ENCODE measurements at places on chromosomes 13 and 19.

DNA sequence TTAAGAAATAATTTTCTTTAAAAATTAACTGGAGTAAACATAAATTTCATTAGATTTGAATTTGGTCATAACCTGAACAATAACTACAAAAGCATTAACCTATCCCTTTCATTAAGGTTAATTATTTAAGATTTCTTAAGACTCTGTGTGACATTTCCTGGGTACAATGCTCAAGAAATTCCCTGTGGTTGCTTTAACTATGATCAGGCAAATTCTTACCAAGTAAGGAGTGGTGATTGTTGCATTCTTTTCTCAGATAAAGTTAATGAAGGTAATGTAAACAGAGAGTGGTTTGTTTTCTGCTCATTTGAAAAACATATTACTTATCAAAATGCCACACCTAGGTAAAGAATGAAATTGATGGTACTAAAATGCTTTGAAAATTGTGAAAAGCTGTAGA, 114.8 kb upstream of the MIR17HG start:
- DNase-seq: no peak

- no peak for DNase-seq
These were observed 17.8 kb upstream of the LATS2 start for GRCh38 chr13:21079221-21079620.

DNA sequence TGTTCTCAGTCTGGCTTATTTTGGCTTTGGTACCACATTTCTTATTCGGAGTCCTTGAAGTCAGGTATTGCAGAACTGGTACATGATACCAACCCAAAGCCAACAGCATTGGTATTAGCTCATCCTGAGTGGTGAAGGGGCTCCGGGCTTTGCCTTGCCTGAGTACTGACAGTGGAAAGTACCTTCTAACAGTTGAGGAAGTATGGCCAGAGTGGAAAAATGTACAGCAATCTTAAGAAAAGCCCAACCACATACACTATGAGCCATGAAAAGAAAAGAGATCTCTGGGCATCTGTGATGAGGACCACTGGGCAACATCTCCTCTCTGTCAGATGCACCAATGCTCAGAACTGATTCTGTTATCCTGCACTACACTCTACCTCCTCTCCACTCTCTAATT, 8.3 kb downstream of the LCP1 start:
- DNase-seq: no peak

- no peak for DNase-seq
These were observed at the start of gene PLPPR3 for GRCh38 chr19:821825-822503. Gene PLPPR3 (minus strand): TSS chr19:821955. CDS start chr19:821559, 396 bp downstream.

- no peak for DNase-seq
These were observed 915 bp upstream of the KCTD12 start for GRCh38 chr13:76887076-76887563.

DNA sequence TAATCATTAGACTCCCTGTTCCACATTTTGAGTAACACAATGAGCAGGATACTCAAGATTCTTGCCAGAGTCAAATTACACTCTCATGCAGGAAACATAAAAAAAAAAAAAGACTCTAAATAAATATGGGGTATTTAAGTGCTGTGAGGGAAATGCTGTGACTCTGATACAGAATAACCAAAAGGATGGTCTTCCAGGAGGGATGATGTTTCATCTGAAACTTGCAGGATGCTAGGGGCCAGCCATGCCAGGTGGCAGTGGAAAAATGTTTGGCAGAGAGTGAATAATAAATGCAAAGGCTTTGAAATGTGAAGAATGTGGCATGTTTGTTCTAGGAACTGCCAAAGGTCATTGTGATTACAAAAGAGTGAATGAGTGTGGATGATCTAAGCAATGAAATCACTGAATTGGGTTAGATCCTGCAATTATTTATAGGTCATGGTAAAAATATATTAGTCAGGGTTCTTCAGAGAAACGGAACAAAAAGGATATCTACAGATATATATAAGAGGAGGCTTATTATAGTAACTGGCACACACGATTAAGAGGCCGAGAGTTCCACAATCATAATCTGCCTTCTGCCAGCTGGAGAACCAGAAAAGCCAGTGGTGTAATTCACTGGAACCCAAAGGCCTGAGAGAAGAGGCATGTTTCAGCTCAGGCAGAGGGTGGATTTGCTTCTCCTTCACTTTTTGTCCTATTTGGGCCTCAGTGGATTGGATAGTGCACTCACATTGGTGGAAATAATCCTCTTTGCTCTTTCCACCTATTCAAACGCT, 1832.8 kb upstream of the MIR17HG start:
- peak; percentile 29 for DNase-seq

- no peak for DNase-seq
These were observed 393.8 kb downstream of the SLITRK6 start for GRCh38 chr13:85405316-85405897.

DNA sequence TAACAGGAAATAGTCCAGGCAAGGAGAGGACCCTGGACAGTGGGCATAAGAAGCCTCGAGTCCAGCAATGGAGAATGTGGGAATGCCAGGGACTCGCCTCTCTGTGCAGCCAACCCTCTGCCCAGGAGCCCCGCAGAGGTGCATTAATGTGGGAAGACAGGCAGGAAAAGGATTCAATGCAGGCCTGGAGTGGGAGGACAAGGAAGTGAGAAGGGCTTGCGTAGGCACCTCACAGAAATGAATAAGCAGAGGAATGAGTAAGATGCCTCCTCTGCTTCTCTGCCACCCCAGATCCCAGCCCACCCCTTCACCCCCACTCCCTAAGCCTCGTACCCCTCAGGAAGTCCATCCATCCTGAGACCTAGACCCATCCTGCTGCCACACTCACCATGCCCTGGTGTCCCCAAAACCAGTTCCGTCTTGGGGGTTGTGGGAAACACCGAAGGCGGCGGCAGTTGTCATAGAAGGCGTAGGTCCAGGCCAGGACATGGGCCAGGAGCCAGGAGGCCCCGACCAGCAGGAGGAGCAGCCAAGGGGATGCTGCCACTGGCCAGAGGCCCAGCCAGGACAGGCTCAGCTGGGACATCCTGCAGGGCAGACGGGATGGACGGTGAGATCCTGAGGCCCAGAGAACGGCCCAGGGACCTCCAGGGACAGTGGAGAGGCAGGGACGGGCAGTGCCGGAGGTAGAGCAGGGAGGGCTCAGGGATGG, 692 bp downstream of the CYP4F2 start:
- DNase-seq: no peak

GRCh38 chr13:25391932-25392331, 20.2 kb downstream of the ATP8A2 start:
- no peak for DNase-seq

- no peak for DNase-seq
These were observed 509 bp downstream of the TPP2 start for GRCh38 chr13:102597029-102597961.

DNA sequence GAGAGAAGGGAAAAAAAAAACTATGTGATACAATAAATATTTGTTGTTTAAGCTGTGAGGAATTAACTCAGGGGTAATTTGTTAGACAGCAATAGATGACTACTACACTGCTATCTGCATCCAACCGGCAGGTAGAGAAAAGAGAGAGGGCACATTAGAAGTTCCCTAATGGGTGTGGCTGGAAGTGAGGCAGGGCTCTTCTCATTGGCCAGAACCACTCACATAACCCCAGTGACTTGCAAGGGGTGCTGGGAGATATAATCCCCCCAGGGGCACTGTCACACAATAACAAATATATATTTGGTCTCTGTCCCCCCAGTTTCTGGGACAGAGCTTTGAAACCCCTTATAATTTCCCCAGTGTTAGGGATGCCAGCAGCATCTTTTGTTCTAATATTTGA, 24.3 kb downstream of the FGF21 start:
- no peak for DNase-seq

DNA sequence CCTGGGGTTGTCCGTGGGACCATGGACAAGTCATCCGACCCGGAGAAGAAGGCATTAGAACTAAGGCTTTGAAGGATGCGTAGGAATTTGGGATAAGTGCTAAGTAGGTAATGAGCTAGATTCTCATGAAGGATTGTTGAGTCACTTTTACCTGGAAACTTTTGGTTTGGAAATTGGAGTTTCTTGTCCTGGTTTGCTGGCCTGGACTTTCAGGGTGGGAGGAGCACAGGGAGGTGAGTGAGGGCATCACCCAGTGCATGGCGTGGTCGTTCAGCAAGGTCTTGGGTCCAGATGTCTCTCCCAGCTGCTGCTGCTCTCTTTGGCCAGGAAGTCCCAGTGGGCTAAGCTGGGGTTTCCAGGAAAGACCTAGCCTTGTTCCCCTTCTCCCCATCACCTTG, 7.6 kb downstream of the NFIC start:
- DNase-seq: no peak

DNA sequence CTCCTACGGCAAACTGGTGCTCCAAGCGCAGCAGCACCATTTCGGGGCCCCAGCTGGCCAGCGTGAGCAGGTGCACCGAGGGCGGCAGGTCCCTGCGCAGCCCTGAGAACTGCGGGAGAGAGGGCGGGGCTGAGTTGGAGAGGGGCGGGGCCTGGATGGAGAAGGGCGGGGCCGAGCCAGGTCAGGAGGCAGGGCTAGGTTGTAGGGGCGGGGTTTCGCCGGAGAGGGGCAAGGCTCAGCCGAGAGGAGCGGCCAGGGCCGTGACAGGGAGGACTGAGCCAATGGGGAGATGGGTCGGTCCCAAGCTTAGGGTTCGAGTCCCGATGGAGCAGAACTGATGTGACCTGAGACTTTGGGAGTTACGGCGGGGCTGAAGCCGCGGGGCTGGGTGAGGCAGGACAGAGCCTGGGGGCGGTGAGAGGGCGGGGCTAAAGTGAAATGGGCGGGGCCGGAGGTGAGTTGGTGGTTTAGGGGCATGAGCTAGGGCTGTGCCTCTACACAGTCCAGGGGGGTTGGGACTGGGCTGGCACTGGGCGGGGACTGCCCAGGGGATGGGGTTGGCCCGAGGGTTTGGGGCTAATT, 19.0 kb downstream of the MAN2B1 start:
- DNase-seq: no peak

GRCh38 chr13:98742961-98743360, 9.5 kb downstream of the SLC15A1 start:
- DNase-seq: no peak

DNA sequence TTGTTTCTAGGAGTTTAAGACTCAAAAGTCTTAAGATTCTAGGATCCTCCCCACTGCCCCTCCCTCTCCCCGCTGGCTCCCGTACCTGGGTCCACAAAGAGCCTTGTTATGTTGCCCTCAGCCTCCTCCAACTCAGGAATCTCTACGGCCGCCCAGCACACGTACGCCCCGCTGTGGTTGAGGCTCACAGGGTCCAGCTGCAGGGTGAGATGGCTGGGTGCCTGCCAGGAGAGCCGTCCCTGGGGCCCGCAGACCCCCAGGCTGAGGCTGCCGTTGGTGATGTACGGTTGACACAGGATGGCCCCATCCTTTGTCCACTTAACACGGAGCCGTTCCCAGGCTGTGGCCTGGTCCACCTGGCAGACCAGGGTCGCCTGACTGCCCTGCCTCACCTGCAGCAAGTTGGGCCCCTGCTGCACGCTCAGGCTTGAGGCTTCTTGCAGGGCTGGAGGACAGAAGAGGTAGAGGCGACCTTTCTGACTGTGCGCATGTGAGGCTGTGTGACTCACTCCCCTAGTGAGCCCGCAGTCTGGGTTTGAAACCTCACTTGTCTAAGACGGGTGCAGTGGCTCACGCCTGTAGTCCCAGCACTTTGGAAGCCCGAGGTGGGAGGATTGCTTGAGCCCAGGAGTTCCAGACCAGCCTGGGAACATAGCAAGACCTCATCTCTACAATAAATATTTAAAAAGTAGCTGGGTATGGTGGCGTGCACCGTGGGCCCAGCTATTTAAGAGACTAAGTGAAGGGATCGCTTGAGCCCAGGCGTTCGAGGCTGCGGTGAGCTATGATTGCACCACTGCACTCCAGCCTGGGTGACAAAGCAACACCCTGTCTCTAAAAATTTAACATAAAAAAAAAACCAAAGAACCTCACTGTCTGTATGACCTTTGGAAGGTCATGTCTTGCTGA, 4.0 kb downstream of the TMIGD2 start:
- DNase-seq: no peak

GRCh38 chr13:42883771-42884467, 102.5 kb downstream of the FAM216B start:
- peak; percentile 36 for DNase-seq

- DNase-seq: no peak
These were observed 6.3 kb downstream of the FXYD5 start for GRCh38 chr19:35160629-35161433.

GRCh38 chr19:51101171-51101865, 6.9 kb downstream of the CTU1 start:
- DNase-seq: no peak

DNA sequence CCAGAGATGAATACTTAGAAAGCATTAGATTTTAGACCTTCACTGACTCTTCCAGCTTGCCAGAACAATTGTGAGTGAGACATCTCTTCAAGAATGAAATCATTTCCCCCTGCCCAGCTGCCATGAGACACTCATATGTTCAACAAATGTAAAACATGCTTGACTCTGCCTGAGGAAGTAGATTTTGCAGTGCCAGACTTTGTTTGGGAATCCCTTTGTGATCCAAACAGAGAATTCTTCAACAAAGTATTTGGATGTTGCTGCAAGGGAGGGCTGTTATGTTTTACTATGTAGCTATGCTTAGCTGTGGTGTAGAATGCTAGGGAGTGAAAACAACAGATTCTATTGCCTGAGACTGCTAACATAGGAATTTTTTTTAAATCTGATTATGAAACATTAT, 416.4 kb downstream of the DCT start:
- no peak for DNase-seq

DNA sequence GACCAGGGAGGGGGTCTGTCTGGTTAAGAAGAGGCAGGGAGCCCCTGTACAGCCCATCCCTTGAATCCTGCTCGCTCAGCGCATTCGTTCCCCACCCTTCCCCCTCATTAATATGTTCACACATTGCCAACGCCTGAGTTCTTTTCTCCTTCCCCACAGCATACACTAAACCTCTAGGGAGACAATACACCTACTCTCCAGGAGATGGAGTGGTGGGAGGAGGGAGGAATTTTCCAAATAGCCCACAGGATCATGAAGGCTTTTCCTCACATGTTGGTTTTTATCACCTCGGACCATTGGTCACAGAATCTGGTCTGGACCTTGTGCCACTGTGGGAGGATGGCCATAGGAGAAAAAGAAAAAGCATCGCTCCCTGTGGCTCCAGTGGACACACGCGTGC, 294.9 kb downstream of the SHISA2 start:
- DNase-seq: no peak

- DNase-seq: no peak
These were observed 376.0 kb downstream of the DIAPH3 start for GRCh38 chr13:59787679-59788078.

GRCh38 chr13:73428137-73428536, 369.3 kb downstream of the KLF5 start:
- DNase-seq: no peak

DNA sequence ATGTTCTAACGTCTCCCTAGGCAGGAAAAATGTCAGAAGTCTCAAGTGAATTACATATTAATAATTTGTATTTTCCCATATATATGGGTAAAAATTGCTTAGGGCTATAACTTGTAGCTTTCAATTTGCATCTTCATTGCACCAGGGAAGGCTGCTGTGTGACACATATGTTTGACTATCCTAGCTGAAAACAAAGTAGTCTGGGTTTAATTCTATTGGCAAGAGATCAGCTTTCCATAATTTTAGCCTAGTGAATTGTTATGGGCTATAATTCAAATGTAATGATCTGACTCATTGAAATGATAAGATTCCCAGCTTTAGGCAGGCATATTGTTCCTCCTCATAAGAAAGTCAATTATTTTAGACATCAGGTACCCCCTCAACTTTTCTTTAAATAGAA, 553.1 kb downstream of the DCT start:
- DNase-seq: no peak

- DNase-seq: no peak
These were observed 15.5 kb upstream of the ISYNA1 start for GRCh38 chr19:18453269-18454024.

Measured in NCI-H524 treated with DMSO at 0.1 percent for 48 hours (cell line).